ENCODE measurements at places on chromosomes 12 and 14.

GRCh38 chr12:119412811-119413794 lies 78.6 kb downstream of the CCDC60 start:
- peak; percentile 37 for DNase-seq

- DNase-seq, result no peak
Observed at GRCh38 chr12:49008943-49009342, 9.6 kb downstream of the PRKAG1 start.

- no peak for DNase-seq
Observed at GRCh38 chr12:56880125-56880992, 53.8 kb downstream of the SDR9C7 start.

- no peak for DNase-seq
Observed at GRCh38 chr12:45273717-45274271, 57.9 kb downstream of the ANO6 start.

- DNase-seq, result no peak
Observed at GRCh38 chr14:80933282-80933681, 8.3 kb downstream of the CEP128 start.

DNA sequence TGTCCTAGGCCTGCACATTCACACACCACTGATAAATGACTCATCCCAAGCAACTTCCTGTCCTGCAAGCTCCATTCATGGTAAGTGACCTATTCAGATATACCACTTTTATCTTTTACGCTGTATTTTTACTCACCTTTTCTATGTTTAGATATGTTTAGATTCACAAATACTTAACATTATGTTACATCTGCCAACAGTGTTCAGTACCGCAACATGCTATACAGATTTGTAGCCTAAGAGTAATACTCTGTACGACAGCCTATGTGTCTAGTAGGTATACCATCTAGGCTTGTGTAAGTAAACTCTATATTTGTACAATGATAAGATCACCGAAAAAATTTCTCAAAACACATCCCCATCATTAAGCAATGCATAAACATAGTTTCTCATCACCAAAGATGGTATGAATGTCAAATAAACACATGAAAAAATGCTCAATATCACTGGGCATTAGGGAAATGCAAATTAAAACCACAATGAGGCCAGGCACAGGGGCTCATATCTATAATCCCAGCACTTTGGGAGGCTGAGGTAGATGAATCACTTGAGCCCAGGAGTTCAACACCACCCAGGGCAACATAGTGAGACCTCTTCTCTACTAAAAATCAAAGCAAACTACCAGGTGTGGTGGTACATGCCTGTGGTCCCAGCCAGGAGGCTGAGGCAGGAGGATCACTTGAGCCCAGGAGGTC lies 20.7 kb downstream of the ATXN2 start:
- DNase-seq, result no peak

DNA sequence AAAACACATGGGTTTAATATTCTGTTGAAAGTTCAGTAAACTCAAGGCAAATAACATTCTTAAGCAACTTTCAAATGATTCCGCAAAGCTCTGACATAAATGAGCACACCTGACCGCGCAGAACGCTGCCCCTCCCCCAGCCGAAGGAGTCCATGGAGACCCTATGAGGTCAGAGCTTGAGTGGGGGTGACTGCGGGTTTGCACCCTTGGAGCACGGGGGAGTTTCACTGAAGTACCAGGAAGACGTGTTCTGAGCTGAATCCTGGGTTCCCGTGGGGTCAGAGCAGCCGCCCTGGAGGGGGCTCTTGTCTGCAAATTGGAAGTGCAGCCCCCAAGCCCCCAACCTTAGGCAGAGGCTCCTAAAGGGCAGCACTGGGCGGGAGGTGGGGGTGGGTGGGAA lies 324.1 kb upstream of the SFSWAP start:
- no peak for DNase-seq

DNA sequence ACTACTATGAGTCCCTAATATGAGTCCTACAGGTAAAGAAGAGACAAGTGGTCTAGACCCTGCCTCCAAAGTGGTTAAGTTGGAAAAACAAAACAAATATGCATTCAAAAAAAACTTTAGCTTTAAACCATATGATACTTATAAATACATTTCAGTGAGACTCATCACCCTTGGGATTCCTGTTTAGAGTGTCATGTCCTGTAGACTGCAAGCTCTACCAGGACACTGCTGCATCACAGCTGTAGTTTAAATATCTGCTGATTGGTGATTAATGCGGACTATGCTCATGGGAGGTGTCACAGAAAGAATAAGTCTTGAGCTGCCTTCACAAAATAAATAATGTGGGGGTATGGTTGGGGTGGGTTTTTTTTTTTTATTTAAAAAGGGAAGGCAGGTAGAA lies 8.8 kb upstream of the LGR5 start:
- DNase-seq, result no peak

- no peak for DNase-seq
Observed at GRCh38 chr14:71362920-71363584, 455.8 kb downstream of the PCNX1 start.

DNA sequence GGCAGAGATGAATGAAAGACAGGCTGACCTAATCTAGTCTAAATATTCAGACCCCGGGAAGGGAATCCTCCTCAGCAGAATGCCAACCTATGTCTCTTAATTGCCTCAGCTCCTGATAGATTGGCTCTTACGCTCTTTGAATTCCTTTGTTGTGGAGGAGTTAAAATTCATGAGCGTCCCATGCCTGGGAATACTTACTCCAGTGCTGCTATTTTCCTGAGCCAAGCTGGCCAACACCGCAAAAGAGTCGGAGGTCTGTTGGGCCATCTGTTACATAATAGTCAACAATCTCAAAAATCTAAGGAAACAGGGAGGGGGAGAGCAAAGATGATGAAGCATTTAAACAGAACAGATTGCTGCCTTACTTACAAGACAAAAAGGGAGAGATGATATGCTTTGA lies 182.8 kb downstream of the ASCL1 start:
- DNase-seq, result no peak

DNA sequence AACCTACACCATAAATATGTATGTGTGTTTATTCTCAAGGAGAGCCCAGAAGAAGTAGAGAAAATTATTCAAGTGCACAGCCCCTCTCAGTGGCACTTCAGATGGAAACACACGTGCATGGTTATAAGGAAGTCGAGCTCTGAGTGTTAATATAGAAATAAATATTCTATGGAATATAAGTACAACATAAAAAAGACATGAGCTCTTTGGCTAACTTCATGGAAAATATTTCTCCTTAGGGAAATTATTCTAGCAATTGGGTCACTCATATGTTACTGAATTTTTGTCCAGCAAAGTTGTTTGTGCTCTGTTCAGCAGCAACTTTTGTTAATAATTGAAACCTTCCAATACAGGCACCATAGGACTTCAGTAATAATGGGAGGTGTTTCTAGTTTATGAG lies 939.0 kb downstream of the LRFN5 start:
- no peak for DNase-seq

- no peak for DNase-seq
Observed at GRCh38 chr14:24068711-24069410, 2.5 kb upstream of the CPNE6 start.

GRCh38 chr12:38431921-38432320 lies 115.3 kb downstream of the ALG10B start:
- no peak for DNase-seq

DNA sequence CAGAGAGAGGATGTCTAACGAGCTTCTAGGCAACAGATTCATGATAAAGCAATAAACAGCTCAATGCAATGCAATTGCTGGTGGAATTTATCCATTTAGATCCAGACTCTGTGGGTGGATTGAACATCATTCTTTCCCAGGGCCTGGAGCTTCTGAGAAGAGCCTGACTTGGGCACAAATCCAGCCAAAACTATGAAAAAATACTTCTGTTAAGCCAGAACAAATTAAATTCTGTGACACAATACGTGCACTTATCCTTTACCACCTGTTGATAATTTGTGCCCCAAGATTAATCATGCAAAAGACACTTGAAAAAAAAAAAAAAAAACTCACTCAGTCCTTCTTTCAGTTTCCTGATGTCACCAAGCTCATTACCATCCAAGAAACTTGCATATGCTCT lies 446.0 kb upstream of the DCN start:
- DNase-seq, result no peak

GRCh38 chr12:113269257-113269943 lies 48.1 kb downstream of the TPCN1 start:
- DNase-seq, result no peak

GRCh38 chr14:24139272-24139934 lies 2.0 kb downstream of the EMC9 start:
- no peak for DNase-seq

GRCh38 chr12:83954071-83954789 lies 958.4 kb downstream of the SLC6A15 start:
- no peak for DNase-seq

DNA sequence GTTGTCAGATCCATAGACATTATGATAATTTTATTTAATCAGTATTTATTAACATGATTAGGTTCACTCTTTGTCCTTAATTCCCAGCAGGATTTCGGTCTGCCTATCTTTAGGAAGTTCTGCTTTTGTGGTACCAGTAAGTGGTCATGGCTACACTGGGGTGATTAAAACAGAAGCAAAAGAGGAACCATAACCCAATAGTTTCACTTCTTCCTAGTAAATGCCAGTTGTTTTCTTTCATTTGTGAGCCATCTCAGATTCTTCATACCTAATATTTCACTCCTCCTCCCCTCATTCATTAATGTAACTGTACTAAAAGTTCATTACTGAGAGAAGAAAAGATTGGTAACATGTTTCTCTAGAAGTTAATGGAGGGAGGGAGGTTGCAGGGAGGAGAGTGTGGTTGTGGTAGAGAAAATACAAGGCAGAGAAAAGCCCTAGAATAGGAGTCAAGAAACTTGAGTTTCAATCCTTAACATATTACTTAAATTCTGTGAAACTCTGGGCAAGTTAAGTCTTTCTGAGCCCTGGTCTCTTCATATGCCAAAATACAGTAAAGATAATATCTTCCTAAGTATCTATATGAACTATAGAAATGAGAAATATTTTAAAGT lies 101.2 kb downstream of the PEBP1 start:
- peak; percentile 11 for DNase-seq

DNA sequence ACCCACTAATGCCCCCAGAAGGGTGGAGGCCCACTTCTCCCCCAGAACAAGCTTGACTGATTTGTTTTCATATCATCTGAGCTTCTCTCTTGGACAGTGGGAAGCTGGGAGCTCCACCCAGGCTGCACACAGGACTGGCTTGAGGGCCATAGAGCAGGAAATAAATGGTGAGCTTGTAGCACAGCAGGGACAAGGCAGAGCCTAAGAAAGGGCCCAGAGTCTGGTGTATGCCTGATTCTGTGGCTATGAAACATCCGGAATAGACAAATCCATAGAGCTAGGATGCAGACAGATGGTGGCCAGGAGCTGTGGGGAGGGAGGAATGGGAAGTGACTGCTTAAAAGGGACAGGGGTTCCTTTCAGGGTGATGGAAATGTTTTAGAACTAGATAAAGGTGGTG lies 79.0 kb downstream of the ARL6IP4 start:
- DNase-seq, result no peak

DNA sequence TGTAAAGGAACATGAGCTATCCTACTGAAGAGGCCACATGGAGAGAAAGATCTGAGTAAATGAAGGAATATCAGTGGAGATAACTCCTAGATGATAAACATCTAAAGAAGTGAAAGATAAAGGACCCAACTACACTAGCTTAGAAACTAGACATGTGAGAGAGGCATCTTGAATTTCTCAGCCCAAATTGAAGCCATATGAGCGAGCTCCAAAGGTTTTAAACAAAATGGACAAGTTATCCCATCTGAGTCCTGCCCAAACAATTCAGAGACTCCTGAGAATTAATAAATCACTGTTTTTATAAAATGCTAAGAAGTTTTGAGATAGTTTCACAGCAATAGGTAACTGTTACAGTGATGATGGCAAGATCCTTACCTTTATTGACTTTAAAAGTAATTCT lies 438.9 kb downstream of the NAV3 start:
- DNase-seq, result no peak

DNA sequence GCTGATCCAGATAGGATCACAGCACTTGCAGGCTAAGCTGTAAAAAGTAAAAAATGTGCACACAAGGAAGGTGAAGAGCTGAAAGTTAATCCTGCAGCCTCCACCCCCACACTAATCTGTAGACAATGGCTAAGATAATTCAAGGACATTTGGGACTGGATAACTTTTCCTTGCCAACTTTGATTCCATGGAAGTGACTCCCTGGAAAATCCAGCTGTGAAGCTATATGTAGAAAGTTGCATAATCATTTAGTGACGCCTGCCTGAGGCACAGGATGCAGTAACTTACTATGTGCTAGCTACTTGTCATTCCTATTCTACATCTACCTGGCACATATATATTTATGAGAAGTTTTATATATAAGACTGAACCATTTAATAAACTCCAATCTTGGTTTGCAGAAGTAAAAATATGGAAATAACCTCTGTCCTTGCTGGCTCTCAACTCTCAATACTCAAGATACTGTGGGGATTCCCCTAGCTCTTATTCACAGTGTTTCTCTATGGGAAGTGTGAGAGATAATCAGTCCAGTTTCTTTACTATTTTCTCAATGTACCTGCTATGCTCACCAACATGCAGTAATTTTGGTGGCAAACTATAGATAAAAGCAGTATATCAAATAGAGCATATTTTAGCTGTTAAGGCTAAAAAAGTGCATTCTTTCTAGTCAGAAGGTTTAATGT lies 14.8 kb downstream of the LDHB start:
- no peak for DNase-seq

- peak; percentile 46 for DNase-seq
Observed at GRCh38 chr12:57309420-57309819, 58.4 kb upstream of the STAC3 start.

DNA sequence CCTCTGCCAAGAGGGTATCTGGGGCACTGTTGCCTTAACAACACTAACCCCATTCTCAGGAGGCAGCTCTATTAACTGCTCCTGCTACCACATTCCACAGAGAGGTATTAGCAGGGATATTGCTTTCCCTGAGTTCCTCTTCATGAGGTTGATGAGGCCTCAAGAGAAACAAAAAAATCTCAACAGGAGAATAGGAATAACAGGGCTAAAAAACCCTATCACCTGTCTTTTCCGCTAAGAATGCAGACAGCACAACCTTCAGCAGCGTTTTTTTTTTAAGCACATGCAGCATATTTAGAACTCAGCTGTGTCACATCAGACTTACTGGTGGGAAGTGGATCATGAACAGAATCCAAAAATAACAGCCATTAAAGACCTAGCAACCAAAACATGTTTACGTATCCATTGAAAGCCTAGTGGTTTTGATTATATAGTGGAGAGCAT lies 29.2 kb downstream of the ATF7 start:
- no peak for DNase-seq

GRCh38 chr14:90572441-90573150 lies 175.8 kb downstream of the CALM1 start:
- no peak for DNase-seq

DNA sequence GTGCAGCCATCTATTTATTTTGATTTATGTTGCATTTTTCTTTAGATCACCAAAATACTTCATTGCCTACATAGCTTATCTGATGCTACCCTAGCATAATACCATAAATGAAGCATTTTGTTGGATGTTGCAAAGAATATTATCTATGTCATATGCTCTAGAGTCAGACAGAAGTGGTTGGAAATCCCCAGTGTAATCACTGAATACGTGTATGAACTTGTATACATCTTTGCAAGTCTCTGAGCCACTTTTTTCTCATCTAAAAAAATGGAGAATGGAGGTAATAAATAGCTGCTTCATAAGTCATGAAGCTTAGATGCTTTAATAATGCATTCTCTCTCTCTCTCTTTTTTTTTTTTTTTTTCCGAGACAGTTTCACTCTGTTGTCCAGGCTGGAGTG lies 18.5 kb downstream of the EVL start:
- no peak for DNase-seq
